EL (cell line): ENCODE measurements at places on chromosomes 6 and 20.

DNA sequence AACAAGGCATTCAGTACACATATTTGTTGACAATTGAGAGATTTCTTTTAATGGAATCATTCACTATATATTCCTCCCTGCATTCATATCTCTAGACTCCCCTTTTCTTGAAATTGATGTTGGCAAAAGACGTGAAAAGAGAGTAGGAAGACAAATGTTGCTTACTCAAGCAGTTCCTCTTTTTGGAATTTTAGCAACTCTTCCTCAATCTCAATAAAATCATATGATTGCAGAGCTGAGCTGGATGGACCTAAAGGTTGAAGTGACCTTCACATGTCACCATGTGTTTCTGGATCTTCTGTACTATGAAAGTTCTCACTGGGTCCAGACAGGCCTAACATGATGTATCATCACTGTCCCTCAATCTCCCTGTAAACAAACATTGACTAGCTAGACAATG lies 18.6 kb downstream of the ADGRF1 start:
- DNase-seq: no peak

DNA sequence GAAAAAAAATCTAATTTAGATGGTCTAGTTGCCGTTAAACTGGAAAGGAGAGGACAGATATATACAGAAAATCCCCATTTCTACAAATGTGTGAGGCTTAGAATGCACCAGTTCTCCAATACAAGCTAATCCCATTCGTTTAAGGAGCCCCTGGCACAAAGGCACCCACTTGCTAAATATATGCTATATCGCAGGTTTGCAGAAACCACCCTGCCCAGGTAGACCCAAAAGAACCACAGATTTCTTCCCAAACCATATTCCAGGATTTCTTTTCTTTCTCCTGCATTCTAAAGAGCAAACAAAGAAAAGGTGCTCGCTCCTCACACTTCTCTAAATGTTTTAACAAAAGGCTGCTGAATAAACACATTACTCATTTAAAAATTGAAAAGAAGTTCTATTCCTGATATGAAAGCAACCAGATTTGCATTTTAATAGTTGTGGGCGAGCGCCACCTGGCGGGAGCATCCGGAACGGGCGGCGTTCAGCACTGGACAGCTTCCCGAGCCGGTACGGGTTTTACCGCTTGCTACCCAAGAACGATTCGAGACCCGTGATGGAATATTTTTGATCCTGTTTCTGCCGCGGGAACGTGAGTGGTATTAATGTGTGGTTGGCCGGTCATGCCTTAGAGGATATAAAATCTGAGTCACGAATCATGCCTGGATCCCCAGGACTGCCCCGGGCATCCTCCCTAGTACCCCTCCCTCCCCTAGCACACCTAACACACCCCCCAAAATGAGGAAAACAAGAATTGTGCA lies 2.1 kb downstream of the PTPRT start:
- peak; percentile 48 for DNase-seq

DNA sequence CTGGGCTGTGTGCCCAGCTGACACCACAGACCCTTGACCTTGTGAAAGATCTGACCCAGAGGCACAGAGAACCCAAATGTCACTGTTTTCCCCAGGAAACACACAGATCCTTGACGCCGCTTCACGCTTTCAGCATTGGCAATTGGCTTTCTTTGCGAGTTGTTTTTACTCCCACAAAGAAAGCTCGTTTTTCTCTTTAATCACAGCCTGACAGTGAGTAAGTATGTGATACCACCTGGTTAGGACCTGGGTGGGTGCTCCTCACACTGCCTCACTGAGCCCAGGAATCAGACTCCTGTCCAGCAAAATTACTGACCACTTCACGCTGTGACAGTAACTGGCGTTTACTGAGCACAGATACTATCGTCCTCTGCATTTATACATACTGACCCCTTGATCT lies 13.0 kb downstream of the RPL10A start:
- no peak for DNase-seq

GRCh38 chr20:42740226-42740870 lies 449.4 kb downstream of the PTPRT start:
- no peak for DNase-seq
